ENCODE measurements at places on chromosomes 11 and 22. TPM values are rescaled to one million over a fixed set of nuclear protein-coding genes. Genes with fewer than 3 reads are reported as not detected.

GRCh38 chr11:19980388-19980787 lies 179.9 kb downstream of the DBX1 start:
- DNase-seq, result no peak

CLCF1 gene
- 1.7 TPM for total RNA-seq

FXYD2 gene
- 0.80 TPM for total RNA-seq

CECR2 gene
- 7.6 TPM for total RNA-seq

GRCh38 chr11:95762534-95762933 lies 27.0 kb downstream of the FAM76B start:
- no peak for DNase-seq

GALNT18 gene
- 10.5 TPM for total RNA-seq

DNA sequence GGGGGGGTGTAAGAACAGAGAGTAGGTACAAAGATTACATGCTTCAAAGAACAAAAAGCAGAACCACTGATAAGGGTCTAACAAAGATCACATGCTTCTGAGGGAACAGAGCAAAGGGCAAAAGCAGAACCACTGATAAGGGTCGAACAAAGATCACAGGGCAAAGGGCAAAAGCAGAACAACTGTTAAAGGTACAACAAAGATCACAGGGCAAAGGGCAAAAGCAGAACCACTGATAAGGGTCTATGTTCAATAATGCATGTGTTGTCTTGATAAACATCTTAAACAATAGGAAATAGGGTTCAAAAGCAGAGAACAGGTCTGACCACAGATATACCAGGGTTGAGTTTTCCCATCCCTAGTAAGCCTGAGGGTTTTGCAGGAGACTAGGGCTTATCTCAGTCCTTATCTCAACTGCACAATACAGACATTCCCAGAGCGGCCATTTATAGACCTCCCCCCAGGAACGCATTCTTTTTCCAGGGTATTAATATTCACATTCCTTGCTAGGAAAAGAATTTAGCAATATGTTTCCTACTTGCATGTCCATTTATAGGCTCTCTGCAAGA lies 81.9 kb upstream of the PGR start:
- DNase-seq, result no peak

GRCh38 chr22:48171271-48171691 lies 1408.8 kb downstream of the TBC1D22A start:
- DNase-seq, result no peak

HORMAD2 gene
- not detected for total RNA-seq

APLNR gene
- 30.5 TPM for total RNA-seq
